ENCODE measurements at places on chromosomes 12 and 14. TPM values are rescaled to one million over a fixed set of nuclear protein-coding genes. Genes with fewer than 3 reads are reported as not detected.
A peak's percentile ranks its signal among the peaks of the same experiment; 100 is the strongest.

GRCh38 chr12:53513712-53514410 lies 6.6 kb upstream of the NPFF start:
- no peak for DNase-seq

DNA sequence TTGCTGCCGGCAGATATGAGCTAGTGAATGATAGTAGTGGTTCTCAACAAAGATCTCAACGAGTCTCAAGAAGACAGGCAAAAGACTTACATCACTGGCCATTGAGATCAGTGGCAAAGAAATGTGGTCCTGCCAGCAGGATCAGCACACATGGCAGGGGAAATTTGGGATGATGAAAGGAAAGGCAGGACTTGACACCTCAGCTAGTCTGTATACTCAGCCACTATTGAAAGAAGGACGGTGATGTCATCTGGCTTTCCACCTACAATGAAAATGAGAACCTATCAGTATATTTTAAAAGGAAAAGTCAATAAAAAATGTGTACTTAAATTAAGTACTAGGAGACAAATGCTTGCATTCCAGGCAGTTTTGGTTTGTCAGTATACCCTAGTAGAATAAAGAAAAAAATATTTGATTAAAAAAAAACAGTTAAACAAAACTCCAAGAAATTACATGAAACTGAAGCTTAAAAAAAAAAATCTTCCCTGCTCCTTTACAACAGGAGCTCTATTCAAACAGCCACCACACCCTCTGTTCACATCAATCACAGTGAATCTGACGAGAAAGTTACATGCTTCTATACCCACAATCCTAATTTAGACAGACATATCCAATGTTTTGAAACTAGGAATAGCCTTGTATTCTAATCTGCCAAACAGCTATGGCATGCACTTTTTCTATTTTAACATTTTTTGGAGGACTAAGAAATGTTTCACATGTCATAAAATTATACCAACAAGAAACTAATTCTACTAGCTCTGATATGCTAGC lies 34.9 kb downstream of the RAD9B start:
- DNase-seq = peak; percentile 75

The ACSM4 gene
- total RNA-seq = not detected

- peak; percentile 48 for DNase-seq
These were observed 5.3 kb downstream of the SCNN1A start for GRCh38 chr12:6369916-6370575.

The SLC6A13 gene
- 0.11 TPM for total RNA-seq

GRCh38 chr14:68546839-68547238 lies 246.0 kb downstream of the ZFP36L1 start:
- DNase-seq = peak; percentile 84

DNA sequence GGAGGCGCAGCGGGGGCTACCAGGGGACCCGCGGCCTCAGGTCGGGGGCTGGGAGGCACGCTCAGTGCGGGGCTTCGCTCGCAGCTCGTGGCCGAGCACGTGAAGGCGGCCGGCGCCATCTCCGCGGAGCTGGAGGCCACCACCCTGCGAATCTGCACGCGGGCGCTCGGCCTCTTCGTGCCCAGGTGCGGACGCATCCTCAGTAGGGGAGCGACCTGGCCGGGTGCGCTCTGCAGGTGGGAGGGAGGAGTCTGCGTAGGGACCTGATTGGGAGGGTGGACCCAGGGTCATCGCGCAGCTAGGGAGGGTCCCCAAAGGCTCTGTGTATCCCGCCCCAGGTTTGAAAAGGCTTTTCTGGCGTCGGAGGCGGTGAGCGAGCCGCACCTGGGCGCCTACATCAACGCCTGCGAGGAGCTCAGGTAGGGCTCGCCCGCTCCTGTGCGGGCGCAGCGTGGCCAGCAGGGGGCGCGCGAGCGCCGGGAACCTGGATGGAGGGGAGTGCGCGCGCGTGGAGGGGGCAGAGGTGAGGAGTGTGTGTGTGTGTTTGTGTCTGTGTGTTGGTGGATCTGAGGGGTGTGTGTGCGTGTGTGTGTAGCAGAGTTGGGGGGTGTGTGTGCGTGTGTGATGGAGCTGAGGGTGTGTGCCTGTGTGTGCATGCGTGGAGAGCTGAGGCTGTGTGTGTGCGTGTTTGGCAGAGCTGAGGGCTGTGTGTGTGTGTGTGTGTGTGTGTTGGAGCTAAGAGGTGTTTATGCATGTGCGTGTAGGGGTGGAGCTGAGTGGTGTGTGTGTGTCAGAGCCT lies 10.3 kb downstream of the EXOC3L4 start:
- peak; percentile 36 for DNase-seq
